ENCODE measurements at places on chromosomes 13 and 19.

DNA sequence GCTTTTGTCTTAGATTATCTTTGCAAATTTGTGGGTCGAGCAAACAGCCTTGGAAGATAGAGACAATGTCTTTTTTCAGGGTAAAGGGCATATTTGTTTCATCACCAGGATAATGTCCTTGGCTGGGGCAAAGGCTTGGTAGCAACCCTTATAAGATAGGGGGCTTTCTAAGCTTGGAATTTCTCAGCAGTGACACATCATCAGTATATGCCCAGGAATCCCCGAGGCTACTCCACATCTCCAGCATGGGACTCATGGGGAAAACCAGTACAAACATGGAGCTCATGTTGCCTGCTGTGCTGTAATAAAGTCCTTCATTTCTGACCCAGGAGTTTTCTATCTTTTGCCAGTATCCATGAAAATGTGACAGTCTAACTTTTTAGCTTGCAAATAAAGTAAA, 77.1 kb downstream of the DCLK1 start:
- no peak for DNase-seq

DNA sequence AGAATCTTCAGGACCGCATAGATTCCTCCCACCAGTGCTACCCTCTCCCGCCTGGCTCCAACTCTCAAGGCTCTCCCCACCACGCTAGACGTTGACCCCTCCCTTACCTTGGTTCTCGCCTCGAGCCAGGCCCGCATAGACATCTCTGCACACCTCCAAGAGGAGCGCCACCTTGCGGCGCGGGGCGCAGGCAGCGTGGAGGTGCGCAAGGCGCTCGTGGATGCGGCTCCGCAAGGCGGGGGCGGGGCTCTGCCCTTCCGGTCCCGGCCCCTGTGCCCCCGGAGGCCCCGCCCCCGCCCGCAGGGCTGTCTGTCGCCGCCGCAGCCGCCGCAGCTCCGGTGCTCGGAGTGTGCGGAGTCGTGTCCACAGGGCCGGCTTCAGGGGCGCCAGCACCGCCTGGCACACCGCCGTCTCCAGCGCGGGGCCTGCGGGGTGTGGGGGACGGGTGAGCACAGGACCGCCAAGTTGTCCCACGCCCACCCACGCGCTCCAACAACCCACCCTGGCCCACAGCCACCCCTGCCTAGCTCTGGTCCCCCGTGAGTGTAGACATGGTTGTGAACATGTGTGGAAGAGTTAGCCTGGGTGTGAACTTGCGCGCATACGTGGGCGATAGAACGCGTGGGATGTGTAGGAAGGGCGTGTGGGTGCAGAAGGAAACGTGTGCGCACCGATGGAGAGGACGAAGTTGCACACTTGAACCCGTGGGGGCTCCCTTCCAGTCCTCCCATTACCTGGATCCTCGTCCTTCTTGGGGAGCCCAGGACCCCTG, 8.1 kb downstream of the RINL start:
- DNase-seq, result peak; percentile 31

DNA sequence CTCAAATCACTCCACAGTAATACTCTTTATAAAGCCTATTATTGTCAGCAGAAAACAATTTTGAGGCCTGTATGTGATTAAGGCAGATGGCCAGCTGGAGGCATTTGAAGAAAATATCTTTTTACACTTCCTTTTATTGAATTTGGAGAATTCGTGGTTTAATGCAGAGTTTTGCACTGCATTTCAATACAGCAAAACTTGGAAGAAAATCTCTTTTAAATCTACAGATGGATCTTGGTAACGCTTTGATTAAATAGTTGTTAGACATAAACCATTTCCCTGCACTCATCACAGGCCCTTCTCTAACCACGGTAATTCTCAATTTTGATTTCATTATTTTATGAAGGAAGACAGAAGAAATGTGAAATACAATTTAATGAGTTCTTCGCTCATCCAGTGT, 185.7 kb downstream of the RFC3 start:
- DNase-seq, result no peak

DNA sequence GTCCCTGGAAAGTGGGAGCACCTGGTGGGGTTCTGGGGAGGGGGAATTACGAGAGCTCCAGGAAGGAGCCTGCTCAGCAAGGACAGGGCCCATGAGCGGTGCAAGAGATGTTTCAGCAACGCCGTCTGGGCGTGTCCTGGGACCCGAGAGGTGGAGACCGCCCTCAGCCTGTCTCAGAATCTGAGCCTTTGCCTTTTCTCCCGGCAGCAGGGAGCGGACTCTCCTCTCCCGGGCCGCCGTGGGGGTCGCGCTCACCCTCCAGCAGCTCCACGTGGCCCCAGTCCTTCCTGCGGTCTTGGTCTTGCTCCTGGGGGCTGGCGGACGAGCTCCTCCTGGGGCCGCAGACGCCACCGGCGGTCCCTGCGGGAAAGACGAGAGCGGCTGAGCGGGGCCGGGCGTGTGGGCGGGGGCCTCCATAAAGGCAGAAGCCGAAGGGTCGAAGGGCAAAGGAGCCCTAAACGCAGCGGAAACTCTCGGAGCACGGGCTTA, 714 bp downstream of the POLRMT start:
- DNase-seq, result no peak

DNA sequence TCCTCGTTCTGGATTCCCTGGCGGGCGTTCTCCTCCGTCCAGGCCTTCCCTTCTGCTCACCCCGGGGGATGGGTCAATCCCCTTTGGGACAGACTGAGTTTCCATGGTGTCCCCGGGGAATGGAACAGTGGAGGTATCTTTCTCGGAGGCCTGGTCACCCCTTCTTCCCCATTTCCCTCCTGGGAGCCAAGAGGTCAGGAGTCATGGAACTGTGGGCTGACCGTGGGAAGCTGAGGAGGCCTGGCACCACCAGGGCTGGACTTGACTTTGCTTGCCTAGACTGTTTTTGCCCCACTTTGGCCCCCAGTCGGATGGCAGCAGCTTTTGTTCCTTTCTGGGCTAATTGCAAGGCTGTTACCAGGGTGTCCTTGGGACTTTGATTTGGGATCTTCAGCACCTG, 2.0 kb downstream of the NACC1 start:
- DNase-seq, result no peak

- no peak for DNase-seq
Measured at GRCh38 chr19:49775742-49776370, 9.1 kb downstream of the AP2A1 start.

GRCh38 chr19:7636691-7637373, at the start of gene STXBP2:
TSS of gene STXBP2 (plus strand) at chr19:7637110. CDS start at chr19:7637150, 40 bp downstream.
- no peak for DNase-seq

- peak; percentile 25 for DNase-seq
Measured at GRCh38 chr13:106599875-106600797, 32.2 kb upstream of the ARGLU1 start.

DNA sequence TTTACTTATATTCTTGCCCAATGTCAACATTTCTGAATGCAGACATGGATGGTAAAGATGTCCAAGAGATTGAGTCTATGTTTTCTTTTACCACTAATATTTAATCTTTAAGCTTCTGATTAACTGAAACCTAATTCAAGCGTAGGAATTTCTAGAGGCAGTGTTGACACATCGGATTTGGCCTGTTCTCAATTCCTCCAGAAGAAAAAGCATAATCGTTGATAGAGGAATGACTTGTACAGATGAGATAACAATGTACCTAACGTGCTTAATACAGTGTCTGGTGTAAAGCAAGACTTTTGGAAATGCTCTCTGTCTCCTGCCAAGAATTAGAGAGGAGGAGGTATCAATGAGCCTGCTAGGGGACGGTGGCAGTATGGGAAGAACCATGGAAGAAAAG, 35.2 kb downstream of the SLC15A1 start:
- DNase-seq, result no peak

DNA sequence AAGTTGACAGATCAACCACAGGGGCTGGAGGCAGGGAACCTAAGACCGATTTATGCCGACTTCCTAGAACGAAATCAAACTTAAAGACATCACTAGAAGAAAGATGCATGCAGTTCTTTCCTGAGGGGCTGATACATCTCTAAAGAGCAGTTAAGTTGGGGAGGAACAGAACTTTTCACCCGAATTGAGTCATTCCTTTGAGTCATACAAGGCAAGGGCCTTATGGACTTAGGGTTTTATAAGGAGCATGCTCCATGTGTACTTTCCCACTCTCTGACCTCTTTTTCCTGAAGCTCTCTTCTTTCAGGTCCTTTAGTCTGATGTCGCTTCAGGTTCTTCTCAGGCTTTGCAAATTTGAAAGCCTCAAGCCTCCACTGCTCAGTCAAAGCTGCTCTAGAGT, 7.9 kb upstream of the FBXL3 start:
- DNase-seq, result no peak

- no peak for DNase-seq
Measured at GRCh38 chr19:2507109-2507508, 31.2 kb downstream of the GADD45B start.

DNA sequence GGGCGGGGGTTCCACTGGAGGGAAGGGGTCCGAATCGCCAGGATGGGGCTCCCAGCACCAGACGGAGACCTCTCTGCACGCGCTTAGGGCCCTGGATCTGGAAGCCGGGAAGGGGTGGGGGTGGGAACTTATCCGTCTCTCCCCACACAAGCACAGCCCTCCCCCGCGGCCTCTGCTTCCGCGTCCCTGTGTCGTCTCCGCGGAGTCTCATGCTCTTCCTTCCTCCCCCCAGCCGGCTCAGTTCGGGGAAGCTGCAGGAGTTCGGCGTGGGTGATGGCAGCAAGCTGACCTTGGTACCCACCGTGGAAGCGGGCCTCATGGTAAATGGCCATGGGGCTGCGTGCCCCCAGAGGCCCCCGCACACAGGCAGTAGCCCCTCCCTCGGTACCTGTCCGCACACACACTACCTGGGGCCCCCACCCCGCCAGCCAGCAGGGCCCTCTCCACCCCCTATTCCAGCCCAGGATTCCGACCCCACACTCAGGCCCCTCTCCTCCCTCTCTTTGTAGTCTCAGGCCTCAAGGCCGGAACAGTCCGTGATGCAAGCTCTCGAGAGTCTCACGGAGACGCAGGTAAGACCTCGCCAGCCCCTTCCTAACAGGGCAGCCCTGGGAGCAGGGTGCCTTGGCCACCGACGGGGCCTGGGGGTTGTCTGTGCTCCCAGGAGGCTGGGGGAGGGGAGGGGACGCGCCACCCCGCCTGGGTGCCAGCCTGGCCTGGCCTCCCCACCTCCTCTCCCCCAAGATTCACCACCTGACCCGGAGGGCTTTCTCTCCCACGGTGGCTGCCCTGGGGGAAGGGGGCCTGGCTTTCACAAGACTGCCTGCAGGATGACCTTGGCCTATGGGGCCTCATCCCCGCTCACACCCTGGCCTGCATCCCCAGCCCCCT, 3.2 kb downstream of the MIDN start:
- no peak for DNase-seq

DNA sequence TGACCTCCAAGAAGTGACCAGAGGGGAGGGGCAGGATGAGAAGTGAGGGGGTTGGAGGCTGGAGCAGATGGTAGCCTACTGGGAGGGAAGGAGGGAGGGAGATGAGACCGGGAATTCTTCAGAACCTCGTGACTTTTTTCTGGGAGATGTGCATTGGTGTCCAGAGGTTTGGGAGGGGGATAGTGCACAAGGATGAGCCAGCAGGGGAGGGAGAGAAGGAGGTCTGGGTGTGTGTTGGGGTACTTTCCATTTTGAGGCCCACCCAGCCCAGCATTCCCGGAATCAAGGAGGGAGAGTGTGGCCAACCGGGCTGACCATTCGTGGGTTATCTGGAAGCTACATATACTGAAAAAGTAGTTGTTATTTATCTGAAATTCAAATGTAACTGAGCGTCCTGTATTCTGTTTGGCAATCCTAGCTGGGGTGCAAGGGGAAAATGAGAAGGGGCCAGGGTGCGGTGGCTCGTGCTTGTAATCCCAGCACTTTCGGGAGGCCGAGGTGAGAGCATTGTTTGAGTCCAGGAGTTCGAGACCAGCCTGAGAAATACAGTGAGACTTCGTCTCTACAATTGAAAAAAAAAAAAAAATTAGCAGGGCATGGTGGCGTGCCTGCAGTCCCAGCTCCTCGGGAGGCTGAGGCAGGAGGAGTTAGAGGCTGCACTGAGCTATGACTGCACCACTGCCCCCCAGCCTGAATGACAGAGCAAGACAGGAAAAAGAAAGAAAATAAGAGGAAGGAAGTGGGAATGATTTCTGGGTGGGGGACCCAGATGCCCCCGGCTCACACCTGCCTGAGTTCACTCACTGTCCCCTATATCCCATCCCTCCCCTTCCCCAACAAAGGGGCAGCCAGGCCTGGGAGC, 4.4 kb upstream of the C3 start:
- no peak for DNase-seq

- DNase-seq, result no peak
Measured at GRCh38 chr19:19602136-19602712, 16.3 kb downstream of the PBX4 start.

DNA sequence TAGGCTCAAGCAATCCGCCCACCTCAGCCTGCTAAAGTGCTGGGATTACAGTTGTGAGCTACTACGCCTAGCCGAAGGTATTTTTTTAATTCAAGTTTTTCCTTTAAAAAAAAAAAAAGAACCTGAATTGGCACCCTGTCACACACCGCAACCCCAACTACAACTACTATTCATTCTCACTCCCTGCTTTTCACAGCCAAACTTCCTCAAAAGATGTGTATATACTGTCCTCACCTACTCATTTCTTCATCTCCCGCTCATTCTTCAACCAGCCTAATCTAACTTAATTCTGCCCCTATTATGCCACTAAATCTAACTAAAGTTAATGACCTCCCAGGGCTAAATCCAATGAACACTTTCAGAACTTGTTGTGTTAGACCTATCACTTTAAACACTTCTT, 12.7 kb upstream of the WBP4 start:
- DNase-seq, result no peak

GRCh38 chr13:70424928-70425327, 316.7 kb upstream of the KLHL1 start:
- DNase-seq, result no peak

- DNase-seq, result no peak
Measured at GRCh38 chr13:30892966-30893365, 13.1 kb upstream of the MEDAG start.

- DNase-seq, result no peak
Measured at GRCh38 chr19:10078329-10078728, 7.8 kb upstream of the SHFL start.

- no peak for DNase-seq
Measured at GRCh38 chr19:31530781-31531180, 181.5 kb upstream of the TSHZ3 start.

- DNase-seq, result no peak
Measured at GRCh38 chr19:1860821-1861598, 2.4 kb downstream of the KLF16 start.

GRCh38 chr13:24301434-24301833, 7.9 kb upstream of the C1QTNF9 start:
- DNase-seq, result no peak
